ENCODE measurements at places on chromosomes 7 and 10. TPM values are rescaled to one million over a fixed set of nuclear protein-coding genes. Genes with fewer than 3 reads are reported as not detected.

The UBN2 gene
- 3.6 TPM for total RNA-seq

GRCh38 chr10:52318822-52319464, 4.9 kb downstream of the DKK1 start:
- no peak for DNase-seq

DNA sequence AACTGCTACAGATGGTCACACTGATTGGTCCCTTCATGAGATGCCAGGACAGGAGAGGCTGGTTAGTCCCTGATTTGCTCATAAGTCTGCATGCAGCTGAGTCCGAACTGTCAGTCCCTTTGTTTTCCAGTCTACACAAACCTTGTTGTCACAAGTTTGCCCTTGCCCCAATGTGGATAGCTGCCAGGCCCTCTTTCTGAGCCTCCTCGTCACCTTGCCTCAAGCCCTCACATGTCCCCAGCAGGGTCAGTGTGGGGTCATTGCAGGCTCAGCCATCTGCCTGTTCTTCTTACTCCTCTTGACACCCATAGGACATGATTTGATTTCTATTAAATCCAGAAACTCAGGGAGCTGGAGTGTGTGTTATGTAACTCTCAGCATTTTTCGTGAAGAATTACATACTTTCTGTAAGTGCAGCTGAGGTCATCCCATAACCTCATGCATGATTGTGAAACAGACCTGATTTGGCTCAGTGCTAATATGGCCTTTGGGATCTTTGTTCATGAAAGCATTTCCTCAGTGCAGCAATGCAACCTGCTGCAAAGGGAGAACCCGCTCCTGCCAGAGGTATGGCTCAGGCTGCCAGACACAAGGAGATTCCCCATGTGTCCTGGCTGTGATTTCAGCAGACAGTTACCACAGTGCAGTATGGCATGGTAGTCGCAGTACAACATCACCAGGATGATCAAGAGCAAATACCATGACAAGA, 70.0 kb upstream of the ZMIZ2 start:
- peak; percentile 15 for DNase-seq

DNA sequence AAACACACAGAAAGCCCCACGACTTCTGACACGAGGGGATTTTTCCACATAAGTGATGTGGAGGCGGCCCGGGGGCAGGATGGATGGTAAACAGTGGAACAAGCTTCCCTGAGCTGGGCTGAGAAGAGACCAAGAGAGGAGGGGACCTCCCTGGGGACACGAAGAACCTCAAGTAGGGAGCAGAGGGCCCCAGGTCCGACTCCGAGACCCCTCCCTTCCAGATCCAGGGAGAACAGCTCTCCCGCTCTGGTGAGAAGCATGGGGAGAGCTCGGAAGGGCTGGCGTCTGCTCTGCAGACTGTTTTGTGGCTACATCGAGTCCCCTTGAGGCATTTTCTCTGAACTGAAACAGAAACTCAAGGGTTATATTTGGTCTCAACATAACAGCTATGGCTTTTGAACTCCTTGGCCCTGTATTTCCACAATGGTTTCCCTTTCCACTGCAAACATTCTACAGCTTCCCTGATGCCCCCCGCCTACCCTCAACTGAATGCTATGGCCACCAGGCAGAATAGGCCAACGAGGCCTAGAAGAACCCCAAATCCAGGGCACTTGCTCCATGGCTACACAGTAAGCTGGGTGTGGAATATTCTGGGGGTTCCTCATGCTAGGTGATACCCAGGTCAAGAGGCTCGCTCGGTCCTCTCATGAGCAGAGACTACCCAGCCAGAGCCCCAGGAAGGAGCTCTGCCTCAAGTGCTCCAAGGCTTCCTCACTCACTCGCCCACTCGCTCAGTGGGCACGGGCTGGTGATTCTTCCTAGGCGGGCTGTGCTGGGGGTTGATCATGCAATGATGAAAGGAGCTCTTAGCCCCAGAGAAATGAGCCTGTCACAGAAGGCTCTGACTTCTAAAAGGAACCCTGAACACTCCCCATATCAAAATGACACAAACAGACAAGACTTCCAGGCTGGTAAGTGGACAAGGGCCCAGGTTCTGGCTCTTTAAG, 47.5 kb downstream of the FAM53B start:
- DNase-seq, result no peak

GRCh38 chr10:43822631-43823580, 174.2 kb upstream of the ZNF32 start:
- DNase-seq, result peak; percentile 57

- DNase-seq, result no peak
Observed at GRCh38 chr10:68109331-68109730, at the start of gene MYPN. Gene MYPN, plus strand, starts transcription at chr10:68109488. Its CDS starts 11,951 bp downstream, at chr10:68121439.

DNA sequence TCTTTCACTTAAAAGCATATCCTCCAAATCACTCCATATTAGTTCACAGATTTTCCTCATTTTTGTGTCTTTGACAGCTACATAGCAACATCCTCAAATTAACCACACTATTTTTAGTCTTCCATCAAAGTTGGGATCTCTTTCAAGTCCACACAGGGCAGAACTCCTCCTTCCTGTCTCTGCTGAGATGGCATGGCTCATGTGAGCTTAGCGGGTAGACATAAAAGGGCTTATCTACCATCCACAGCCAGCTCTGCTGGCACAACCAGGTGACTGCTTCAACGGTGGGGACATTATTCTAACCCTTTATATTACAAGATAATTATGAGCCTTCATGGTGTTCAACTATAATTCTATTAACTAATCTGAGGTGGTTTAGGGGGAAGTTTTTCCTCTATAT, 35.5 kb downstream of the ICA1 start:
- DNase-seq, result no peak

DNA sequence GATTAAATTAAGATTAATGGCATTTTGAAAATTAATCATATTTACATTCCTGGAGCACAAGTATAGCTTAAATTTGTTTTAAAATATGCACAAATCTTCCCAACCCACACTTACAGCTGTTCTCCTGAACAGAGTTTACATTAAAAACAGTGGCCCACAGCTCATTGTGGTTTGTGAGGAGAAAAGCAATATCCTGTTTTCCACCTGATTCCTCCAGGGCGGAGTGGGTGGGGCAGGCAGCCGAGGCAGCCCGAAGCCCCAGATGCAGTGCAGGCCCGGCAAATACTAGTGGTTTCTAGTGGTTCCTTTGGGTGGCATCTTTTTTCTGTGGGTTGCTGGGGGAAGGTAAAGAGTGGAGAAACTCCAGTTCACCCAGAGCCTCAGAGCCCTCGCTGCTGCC, 280.8 kb downstream of the ARHGAP12 start:
- DNase-seq, result no peak
